Ascending aorta (tissue), 2 donors: ENCODE measurements at places on chromosomes 1 and 21. TPM values are rescaled to one million over a fixed set of nuclear protein-coding genes. Genes with fewer than 3 reads are reported as not detected.

DNA sequence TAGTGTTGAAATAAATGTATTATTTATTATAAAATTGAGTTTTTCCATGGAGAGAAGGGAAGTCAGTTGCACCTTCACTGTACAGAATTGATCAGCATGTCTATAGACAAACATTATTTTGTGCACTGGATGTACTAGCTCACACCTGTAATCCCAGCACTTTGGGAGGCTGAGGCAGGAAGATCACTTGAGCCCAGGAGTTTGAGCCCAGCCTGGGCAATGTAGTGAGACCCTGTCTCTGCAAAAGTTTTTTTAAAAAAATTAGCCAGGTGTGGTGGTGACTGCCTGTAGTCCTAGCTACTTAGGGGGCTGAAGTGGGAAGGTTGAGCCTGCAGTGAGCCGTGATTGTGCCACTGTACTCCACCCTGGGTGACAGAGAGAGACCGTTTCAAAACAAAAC is 87.7 kb downstream of the MAST2 start:
- peaks cover 13% of the 10 kb centered on the region for H3K4me1 ChIP-seq
- H3K27me3 ChIP-seq = no peaks in the 10 kb centered on the region
- no peak overlapping the region for H3K4me3 ChIP-seq
- no peak for DNase-seq
- H3K27ac ChIP-seq = no peak overlapping the region

Gene OR6K3
- total RNA-seq = not detected

DNA sequence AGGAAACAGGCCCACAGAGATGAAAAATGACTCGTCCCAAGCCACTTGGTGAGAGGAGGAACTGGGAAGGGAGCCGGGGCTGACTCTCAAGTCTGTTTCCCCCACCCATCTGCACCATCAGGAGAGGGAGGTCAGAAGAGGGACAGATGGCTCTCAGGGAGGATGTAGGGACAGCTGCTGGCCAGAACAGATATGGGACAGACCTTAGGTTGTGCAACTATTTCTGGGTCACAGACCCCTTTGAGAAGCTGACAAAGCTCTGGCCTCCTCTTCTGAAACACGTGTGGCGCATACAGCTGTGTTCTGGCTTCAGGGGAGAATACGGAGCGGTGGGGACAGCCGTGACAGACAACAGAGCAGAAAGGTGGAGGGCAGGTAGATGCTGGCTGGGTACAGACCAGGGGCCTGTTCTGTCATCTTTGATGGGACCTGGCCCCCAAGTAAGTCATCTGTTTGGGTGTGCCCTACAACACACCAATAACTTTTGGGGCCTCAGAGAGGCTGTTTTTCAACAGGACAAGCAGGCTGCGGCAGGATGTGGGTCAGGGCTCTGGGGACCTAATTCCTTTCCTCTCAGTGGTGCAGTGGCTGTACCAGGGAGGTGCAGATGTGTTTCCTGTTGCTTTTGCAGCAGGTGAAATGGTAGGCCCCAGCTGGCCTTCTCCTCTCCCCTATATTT is 7.3 kb downstream of the SH3BGRL3 start:
- peak overlapping the region; percentile 44 for H3K27ac ChIP-seq
- H3K27me3 ChIP-seq = no peaks in the 10 kb centered on the region
- DNase-seq = no peak
- H3K4me3 ChIP-seq = no peak overlapping the region

Gene HDGF
- 153 TPM for total RNA-seq

Gene SGIP1
- total RNA-seq = 1.6 TPM
